ENCODE measurements at places on chromosomes 1 and 21. TPM values are rescaled to one million over a fixed set of nuclear protein-coding genes. Genes with fewer than 3 reads are reported as not detected.

CFAP107 gene
- total RNA-seq = 0.62 TPM

LCE2B gene
- not detected for total RNA-seq

ANGPTL1 gene
- total RNA-seq = 89.3 TPM

WDR77 gene
- total RNA-seq = 16.6 TPM
